NCI-H524 treated with DMSO at 0.1 percent for 48 hours (cell line): ENCODE measurements at places on chromosomes 6 and 20.

- DNase-seq: no peak
Measured at GRCh38 chr6:124885171-124885570, 77.1 kb upstream of the RNF217 start.

GRCh38 chr6:55023230-55023629, 151.1 kb upstream of the HCRTR2 start:
- DNase-seq: no peak

- DNase-seq: no peak
Measured at GRCh38 chr20:1622450-1622849, 2.6 kb upstream of the SIRPB1 start.

DNA sequence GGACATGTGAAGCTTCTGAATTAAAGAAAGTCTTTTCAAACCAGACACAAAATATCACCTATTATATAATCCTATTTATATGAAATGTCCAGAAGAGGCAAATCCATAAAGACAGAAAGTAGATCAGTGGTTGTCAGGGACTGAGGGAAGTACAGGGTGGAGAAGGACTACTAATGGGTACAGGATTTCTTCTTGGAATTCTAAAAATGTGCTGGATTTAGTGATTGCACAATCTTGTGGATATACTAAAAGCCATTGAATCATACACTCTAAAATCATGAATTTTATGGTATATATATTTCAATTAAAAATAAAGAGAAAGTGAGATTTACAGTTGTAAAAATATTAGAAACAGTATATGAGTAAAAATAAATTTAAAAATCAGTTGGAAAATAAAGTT, 18.7 kb upstream of the MC3R start:
- no peak for DNase-seq

- no peak for DNase-seq
Measured at GRCh38 chr6:24339932-24340331, 17.9 kb downstream of the DCDC2 start.

DNA sequence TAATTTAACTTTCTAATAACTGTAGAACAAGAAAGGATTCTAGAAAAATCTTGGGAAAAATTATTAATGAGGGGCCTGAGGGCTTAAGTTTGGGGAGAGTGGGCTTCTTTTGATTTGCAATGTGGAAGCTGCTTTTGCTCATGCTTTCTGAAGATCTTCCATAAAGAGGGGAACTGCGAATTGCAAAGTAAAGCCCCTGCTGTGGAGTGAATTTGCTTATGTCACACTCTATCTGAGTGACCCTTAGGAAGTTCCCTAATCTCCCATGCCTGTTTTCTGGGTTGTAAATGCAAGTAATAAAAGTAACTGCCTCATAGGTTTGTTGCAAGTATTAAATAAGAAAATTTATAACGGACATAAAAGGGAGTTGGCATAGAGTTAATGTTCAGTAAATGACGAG, 301.2 kb downstream of the PLCB1 start:
- DNase-seq: no peak

DNA sequence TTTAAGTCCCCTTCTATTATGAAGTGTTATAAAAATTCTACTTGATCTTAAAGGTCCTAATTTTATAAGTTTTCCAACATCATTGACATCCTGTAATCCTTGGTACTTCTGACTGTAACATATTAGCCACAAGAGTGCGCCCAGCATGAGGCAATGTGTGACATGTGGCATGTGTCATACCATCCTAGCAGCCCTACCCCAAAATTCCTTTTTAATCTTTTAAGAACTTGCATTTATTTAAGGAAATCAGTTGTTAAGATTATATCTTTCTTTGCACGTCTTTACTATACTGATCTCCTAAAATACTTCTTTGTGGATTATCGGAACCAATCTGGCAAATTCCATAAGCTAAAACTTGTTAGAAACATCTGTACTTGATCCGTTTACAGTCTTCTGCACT, 167.1 kb upstream of the SLC24A3 start:
- DNase-seq: no peak
